Muscle of back (tissue), 13 donors: ENCODE measurements at places on chromosomes 6 and 20. TPM values are rescaled to one million over a fixed set of nuclear protein-coding genes. Genes with fewer than 3 reads are reported as not detected.
A peak's percentile ranks its signal among the peaks of the same experiment; 100 is the strongest.

Gene KIAA0408
- polyA plus RNA-seq: 28.6 TPM

Gene IL20RA
- polyA plus RNA-seq: 34.0 TPM

Gene TM9SF4
- 44.4 TPM for polyA plus RNA-seq

Gene COL20A1
- 17.0 TPM for polyA plus RNA-seq

Gene KIAA1755
- polyA plus RNA-seq: 7.5 TPM

Gene GRM4
- polyA plus RNA-seq: 0.48 TPM

Gene BPI
- 0.42 TPM for polyA plus RNA-seq

Gene CENPW
- polyA plus RNA-seq: 13.2 TPM

Gene HUS1B
- not detected for polyA plus RNA-seq

Gene RAB44
- polyA plus RNA-seq: 0.08 TPM

Gene CLVS2
- 0.84 TPM for polyA plus RNA-seq

Gene ESR1
- polyA plus RNA-seq: 3.3 TPM

- DNase-seq: no peak
These were observed 11.4 kb downstream of the EMILIN3 start for GRCh38 chr20:41355192-41355591.

DNA sequence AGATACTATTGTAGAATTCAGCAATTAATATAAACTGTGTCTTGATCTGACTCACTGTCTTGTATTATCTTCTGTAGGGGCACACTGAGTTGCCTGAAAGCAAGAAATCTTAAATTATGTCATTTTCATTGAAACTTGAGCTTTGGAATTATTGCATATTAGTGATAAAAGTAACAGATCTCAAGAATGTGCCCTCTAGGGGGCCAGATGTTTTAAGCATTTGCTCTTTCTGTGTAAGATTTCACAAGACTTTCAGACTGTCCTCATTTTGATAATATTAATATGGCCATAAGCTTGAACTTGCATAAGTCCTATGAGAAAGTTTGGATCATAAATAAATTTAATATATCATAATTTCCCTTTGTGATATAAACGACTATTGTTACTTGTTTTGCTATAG, 55.5 kb upstream of the MYO6 start:
- peak; percentile 11 for DNase-seq

- no peak for DNase-seq
These were observed 317.1 kb downstream of the BMP7 start for GRCh38 chr20:56949318-56949717.

DNA sequence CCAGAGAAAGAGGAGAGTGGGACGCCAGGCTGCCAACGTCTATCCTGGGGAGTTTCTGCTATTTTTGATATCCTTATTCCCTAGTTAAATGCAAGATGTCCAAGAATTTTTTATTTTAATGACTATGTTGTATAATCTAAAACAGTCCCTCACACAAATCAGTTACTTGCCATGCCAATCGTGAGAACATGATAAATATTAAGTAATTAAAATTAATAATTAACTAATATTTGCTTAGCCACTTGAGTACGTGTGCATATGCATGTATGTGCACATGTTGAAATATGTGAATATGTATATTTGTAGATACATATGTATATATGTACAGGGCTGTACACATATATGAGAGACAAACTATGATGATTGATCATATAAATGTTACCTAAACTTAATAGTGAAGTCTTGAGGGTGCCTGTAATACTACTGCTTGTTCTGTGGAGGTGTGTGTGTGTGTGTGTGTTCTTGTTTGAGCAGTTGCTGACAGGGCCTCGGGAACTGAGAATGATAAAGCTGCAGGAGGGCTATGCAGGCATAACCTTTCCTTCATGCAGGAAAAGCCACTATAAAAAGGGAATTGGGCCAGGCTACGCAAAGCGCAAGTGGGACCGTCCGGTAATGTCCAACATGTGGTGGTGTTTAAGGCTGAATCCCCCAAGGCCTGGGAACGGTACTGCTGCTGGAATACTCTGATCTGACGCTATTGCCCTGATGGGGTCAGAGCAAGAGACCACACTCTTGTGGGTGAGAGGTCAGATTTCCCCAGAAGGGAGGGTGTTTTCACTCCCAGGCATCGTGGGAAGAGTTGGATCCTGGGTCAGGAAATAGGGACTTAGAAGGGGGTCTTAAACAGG, 148.3 kb upstream of the TBX18 start:
- DNase-seq: no peak

DNA sequence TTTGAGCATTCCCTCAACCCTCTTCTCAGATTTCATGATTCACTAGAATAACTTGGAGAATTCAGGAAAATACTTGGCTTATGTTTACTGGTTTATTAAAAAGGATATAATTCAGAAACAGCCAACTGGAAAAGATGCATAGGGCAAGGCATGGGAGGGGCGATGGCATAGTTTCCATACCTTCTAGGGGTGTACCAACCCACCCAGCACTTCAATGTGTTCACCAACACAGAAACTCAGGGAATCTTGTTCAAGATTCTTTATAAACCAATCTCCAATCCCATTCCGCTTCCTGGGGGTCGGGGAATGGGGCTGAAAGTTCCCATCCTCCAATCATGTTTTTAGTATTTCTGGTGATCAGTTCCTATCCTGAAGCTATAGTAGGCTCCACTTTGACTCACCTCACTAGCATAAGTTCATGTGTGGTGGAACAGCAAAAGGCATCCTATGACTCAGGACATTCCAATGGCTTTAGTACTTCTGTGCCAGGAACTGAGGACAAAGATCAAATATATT, 164.4 kb downstream of the SIM1 start:
- DNase-seq: peak; percentile 94

DNA sequence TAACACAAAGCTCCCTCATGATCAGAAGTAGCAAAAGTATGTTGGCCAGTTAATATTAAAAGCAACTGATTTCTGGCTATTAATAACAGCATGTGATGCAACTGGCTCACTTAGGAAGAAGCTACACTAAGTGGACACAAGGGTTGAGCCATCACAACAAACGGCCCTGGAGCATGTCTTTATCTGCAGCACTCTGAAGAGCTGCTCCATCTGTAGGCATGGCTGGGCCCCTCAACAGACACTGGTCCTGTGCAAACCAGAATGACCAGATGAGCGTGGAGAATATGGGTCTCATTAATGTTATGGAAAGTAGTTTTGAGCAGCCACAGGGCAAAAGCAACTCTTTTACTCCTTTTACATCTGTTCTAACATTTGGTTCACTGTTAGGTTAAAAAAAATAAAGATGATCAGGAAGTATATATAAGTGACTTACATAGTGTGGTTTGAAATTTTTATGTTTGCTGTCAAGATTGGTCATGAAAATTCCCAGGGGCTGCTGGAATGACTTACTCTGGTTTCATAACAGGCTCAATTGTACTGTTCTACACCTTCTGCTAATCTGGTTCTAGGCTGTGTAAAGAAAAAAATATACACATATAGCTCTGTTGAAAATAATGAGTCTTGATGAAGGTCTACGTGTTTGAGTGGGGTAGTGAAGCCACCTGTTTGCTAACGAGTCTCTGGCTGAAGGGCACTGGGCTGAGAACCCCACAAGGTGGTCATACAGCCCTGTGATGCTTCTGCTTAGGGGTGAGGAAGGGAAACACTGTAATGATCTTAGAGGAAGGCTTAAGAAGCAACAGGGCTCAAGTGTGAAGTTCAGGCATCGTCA, 58.1 kb downstream of the INSM1 start:
- no peak for DNase-seq

GRCh38 chr6:151494235-151494935, 568 bp downstream of the CCDC170 start:
- DNase-seq: no peak

GRCh38 chr6:51569594-51569993, 517.8 kb downstream of the PKHD1 start:
- no peak for DNase-seq

- DNase-seq: no peak
These were observed 104.1 kb downstream of the COL9A1 start for GRCh38 chr6:70198785-70199184.

DNA sequence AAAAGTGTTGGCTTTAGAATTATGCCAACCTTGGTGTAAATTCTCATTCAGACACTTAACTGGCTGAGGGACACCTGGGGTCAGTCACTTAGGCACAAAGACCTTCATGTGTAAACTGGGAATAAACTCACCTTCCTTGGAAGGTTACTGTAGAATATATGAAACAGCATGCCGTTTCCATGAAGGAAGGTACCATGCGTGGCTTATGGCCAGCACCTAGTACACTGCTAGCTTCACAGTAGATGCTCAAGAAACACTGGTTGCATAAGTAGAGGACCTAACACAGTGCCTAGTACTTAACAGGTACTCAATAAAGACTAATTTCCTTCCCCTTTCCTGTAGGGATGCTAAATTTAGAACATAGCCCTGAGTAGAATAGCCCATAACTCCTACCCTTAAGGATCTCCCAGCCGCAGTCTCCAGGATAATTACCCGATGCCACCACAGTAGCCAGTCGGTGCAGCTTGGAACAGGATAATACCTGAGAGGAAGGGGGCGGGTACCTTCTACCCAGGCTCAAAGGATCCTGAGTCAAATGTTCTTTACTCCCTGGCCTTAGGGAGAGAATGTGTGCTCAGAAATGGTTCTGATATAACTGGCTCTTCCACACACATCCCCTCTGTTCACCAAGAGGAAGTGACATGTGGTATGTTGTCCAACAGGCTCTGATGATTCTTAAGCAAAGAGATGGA, 3.6 kb downstream of the BCL2L1 start:
- no peak for DNase-seq

DNA sequence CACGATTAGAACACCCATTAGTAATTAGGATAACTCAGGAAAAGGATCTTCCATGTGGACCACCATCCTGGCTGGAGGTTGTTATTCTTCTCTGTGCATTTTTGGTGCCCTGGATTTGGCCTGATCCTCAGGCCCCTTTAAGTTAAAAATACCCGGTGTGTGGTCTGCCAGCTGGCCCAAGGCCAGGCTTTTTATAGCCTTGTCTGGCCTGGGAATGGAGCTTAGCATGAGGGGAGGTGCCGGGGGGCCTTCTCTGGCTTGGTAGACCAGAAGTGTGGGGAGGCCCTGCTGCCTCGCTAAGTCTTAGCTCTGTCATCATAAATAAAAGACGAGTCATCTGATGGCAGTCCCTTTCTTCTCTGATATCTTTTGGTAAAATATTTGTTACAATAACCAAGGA, 71.4 kb downstream of the ARID1B start:
- DNase-seq: peak; percentile 79

- peak; percentile 7 for DNase-seq
These were observed 251.4 kb upstream of the MANEA start for GRCh38 chr6:95325916-95326315.

- no peak for DNase-seq
These were observed 23.3 kb downstream of the PXT1 start for GRCh38 chr6:36419310-36419709.

- no peak for DNase-seq
These were observed 198.6 kb downstream of the DTNBP1 start for GRCh38 chr6:15464211-15464725.

GRCh38 chr6:131017962-131018361, 45.1 kb downstream of the EPB41L2 start:
- no peak for DNase-seq

DNA sequence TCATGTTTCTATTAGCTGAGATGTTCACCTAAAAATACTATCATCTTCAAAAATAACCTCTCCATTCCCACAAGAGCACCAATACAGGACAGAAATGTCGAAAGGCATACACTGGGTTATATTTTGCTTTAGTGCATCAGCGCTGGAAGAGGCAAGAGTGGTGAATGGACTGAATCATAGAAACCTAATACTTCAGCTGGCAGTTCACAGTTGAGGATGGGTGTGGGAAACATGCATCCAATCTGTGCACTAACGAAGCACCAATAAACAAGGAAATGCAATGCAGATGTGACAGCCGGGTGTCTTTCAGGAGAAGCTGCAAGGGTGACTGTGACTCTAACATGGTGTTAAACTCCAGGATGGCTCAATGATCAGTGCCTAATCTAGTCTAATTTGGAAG, 365.8 kb downstream of the ESR1 start:
- DNase-seq: no peak

DNA sequence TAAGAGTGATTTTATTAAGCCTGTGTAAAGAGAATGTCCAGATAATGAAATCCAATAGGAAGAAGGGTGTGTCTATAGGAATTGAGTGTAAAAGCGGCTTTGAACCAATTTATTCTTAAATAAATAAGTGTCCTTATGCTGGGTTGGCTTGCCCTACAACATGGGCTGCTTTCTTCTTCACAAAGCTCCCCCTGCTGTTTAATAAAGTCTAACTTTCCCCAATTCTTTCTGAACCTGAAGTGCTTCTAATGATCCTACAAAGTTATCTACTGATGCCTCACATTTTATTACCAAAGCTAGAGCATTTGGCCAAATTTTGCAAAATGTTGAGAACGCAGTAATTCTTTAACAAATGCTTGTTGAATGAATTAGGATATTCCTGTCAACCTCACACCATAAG, 36.3 kb upstream of the SIRT5 start:
- DNase-seq: peak; percentile 60

- peak; percentile 10 for DNase-seq
These were observed 181.8 kb upstream of the MCHR2 start for GRCh38 chr6:100175814-100176310.

DNA sequence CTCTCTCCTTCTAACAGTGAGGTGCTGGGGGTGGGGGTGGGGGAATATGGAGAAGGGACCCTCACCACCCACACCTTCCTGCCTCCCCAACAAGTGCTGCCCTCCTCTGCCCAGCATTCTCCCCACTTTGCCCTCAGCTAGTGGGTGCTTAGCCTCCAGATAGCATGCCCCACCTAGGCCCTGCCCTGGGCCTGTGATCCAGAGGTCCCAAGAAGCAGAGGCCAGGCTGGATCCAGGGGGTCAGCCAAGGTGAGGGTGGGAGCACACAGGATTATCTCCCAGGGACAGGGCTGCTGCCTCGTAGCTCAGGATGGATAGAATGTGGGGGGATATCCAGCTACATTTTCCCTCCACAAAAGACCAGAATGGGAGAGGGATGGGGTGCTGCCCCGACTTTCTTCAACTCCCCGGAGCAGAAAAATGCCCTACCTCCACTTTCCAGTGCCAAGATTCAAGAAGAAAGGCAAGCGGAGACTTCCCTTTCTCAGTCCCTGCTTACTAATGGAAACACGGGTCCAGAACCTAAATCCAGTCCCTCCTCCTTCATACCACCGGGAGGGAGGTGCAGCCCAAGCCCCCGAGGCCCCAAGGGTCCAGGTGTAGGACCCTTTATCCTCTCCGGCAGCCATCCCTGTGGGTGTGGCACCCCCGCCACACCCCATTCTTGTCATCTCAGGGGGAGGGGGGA, 987 bp downstream of the ADISSP start:
- DNase-seq: peak; percentile 21

GRCh38 chr20:59159493-59160376, 3.9 kb upstream of the ZNF831 start:
- no peak for DNase-seq

- DNase-seq: no peak
These were observed 319.6 kb upstream of the QKI start for GRCh38 chr6:163094881-163095280.

GRCh38 chr6:12957321-12958051, 240.9 kb downstream of the PHACTR1 start:
- peak; percentile 91 for DNase-seq

DNA sequence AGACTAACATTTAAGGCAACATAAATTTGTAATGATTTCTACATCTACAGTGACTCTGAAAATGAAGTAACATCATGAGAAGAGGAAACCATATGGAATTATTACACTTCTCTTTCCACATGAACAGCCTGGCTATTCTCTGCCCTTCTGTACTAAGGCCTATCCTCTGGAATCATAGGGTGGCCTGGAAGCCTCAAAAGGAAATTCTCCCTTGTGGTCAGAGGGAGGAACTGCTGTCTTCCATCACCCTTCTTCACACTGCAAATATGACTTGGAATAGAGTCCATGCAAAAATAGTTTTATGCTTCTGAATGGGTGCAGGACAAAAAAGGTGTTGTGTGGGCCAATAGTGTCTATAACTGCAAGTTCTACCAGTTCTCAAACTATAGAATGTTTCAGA, 44.6 kb upstream of the SH3BGRL2 start:
- no peak for DNase-seq
